Stimulated activated memory B cell treated with anti-CD40 and anti-IgM and Interleukin-4, amounts not matched to agents 10 μg/mL and 1 μg/mL and 100 μg/mL, for 72 hours (primary cell): ENCODE measurements at places on chromosomes 5 and 9.

DNA sequence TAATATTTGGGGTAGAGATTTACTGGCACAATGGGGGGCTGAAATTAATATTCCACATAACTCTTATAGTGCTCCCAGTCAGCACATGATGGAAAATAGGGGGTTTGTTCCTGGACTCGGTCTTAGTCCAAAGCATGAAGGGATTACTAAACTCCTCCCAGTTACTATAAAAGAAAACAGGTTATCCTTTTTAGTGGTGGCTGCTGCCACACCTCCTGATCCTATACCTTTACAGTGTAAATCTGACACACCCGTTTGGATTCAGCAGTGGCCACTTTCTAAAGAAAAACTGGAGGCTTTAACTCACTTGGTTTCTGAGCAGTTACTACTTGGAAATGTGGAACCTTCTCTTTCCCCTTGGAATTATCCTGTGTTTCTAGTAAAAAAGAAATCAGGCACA, 572.9 kb upstream of the PTGER4 start:
- ATAC-seq, result no peak

DNA sequence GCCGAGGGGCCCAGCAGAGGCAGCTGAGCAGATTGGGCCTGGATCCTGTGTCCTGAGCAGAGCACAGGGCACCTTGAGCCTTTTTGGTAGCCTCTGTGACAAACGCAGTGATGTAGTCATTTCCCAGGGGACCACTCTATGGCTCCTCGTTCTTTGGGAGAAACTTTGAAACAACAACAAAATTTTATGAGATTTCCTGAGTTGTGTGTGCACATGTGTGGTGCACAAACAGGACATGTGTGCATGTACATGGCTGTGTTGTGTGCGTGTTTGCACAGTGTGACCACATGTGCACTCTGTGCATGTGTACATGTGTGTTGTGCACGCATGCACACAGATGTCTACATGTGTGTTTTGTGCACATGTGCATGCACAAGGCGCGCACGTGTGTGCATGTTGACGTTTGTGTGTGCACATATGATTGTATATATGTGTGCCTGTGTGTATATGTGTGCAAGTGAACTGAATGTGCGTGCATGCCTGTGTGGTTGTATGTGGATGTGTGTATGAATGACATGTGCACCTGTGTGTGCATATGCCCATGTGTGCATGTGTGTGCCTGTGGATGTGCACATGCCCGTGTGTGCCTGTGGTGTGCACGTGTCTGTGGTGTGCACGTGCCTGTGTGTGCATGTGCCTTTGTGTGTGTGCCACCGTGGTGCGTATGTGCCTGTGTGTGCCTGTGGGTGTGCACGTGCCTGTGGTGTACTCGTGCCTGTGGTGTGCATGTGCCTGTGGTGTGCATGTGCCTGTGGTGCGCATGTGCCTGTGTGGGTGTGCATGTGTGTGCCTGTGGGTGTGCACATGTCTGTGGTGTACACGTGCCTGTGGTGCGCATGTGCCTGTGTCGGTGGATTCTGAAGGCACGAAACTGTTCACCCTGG, 221.6 kb downstream of the CACNA1B start:
- no peak for ATAC-seq

- ATAC-seq, result no peak
Observed at GRCh38 chr5:134920848-134921575, 16.1 kb downstream of the PCBD2 start.

GRCh38 chr9:128702445-128702948, at the start of gene PKN3:
Gene PKN3, plus strand, starts transcription at chr9:128702503. Its CDS starts 413 bp downstream, at chr9:128702916.
- ATAC-seq, result peak; percentile 91

DNA sequence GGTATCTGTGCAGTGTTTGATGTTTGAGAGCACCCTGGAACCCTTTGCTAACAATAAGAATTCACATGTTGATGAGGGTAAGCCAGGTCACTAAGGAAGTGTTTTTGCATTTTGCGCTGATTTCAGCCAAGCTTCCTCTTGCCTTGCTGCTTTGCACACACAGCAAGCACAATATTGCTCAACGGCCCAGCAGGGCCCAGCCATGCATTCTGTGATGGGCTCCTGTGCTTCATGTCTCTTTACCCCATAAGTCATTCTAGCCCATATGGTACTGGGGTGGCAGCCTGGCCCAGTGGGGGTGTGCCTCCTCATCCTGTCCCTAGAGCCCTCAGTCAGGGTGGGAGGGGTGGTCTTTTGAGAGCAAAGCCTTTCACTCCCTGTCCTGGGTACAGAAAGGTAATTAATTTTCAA, 481.3 kb downstream of the GADD45G start:
- ATAC-seq, result peak; percentile 58

GRCh38 chr5:109483395-109483971, 73.7 kb upstream of the PJA2 start:
- ATAC-seq, result no peak

DNA sequence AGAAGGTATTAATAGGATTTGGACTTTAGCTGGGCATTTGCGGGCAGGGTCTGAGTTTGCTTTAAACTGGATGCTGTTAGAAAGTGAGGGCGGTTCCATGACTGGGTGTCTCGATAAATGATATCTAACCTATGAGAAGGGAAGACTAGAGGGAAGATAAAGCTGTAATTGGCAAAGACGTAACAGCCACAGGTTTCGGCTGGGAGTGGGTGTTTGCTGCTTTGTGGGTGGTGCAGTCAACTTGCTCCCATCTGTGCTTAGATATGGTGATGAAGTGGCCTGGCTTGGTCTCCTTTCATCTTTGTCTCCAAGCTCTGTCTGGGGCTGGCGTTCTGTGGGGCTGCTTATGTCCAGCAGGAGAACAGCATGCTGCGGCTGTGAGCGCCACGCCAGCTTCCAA, 23.3 kb downstream of the OR2V1 start:
- ATAC-seq, result no peak

GRCh38 chr9:115673599-115673998, 480.0 kb upstream of the PAPPA start:
- ATAC-seq, result no peak

DNA sequence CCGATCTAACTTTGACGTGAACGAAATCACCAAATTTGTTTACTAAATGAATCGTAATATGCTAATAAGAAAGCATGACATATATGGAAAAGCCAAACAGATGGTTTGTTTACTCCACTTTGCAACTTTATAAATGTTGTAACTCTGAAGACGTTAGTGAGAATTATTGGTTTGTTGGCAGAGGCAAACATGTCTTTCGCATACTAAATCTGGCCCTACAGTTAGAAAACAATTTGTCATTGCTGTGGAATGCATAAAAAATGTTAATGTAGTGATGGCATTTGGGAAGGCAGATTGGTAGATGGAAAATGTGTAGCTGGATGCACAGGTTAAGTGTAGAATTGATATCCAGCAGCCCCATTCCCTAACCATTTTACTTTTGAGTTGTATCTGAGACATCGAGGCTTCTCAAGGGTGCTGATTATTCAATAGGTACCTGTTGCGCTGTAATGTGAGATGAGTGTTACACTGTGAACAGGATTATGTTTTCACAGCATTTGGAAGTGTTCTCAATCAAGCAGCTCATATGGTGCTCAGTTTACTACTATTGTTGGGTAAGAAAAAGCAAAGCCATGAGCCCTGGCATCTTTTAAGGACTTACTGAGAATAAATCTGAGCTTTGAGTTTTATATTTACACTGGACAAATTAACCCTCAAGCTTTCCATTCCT, 444.8 kb downstream of the BNC2 start:
- no peak for ATAC-seq
